ENCODE measurements at places on chromosomes 12 and 14.

- no peak for DNase-seq
Observed at GRCh38 chr12:93563807-93564538, 8.5 kb upstream of the SOCS2 start.

DNA sequence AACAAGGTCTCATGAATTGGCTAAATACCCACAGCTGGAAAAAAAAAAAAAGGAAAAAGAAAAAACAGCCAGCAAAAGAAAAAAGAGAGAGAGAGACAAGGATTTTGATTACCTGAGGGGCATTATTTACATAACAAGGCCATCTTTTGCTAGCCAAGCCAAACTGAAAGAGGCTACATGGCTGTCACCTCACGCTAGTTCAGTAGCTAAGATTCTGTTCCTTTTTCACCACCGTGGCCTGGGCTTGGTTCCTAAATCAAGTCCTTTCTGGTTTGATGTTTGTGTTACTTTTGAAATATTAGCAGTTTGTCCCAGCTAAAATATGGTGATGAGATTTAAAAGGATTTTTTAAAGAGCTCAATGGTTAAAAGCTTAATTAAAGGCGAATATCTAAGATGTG, 2.0 kb upstream of the SDS start:
- DNase-seq = no peak

- no peak for DNase-seq
Observed at GRCh38 chr12:42590330-42590934, 886 bp upstream of the PRICKLE1 start.

- DNase-seq = no peak
Observed at GRCh38 chr12:47269916-47270315, 190.2 kb upstream of the AMIGO2 start.

- DNase-seq = no peak
Observed at GRCh38 chr12:89230376-89231315, 121.7 kb downstream of the DUSP6 start.

DNA sequence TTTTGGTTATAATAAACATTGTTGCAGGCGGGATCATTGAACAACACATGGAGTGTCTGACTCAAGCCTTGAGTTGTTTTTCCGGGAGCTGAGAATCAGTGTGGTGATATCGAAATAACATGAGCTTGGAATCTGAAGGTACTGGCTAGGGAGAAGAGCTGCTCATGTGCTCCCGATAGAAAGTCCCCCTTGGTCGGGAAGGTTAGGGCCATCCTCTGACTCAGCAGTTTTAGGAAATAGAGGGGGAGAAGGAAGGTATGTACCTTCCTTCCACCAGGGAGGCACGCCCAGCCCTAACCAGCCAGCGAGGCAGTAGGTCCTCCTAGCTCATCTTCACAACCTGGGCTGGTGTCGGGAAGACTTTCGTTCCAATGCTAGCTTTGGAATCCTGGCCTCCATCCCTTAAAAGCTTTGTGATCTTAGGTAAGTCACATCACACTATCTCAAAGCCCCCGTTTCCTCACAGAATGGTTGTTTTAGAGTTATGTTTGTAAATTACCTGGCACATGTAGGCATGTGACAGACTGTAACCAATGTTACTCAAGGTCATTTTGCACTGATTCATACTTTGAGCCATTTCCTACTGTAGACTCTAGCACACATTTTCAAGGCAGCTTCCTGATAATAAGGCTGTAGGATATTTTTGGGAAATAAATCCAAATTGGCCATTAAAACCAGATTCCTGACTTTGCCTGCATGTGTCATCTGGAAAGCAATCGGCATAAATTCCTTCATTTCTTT, 1.9 kb upstream of the RAB35 start:
- no peak for DNase-seq

DNA sequence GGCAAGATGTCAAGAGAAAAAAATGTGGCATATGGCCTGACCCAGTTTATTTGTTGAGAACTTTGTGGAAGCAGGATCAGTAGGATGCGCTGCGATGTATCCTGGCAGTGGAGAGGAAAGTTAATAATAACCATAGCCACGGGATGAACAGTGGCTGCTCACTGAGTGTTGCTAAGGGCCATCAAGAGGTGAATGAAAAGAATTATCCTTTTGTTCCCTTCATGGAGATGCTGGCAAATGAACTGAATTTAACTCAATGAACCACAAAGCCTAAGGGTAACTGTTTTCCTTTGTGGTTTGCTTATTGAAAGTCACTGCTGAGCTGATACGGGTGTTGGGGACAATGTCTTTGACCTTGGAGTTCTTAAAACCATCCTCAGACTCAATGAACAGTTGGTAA, 476.5 kb downstream of the APAF1 start:
- no peak for DNase-seq
